ENCODE measurements at places on chromosomes 5 and 9.

DNA sequence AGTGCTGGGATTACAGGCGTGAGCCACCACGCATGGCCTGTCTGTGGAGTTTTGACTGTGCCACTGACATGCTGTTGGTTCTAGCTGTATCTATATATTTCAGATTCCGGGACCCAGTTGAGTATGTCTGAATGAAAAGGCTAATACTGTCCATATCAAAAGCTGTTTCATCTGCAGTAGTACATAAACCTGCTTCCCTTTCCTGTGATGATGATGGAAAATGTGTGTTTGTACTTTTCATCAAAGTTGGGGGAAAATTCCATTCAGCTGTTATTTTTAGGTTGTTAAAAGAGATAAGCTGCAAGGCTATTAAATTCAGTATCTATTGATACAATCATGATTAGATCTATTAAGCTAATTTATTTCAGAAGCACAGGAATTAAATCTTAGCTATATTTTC, 237.6 kb upstream of the ADAMTSL1 start:
- no peak for DNase-seq

GRCh38 chr5:92758552-92758951, 822.5 kb downstream of the NR2F1-AS1 start:
- no peak for DNase-seq

DNA sequence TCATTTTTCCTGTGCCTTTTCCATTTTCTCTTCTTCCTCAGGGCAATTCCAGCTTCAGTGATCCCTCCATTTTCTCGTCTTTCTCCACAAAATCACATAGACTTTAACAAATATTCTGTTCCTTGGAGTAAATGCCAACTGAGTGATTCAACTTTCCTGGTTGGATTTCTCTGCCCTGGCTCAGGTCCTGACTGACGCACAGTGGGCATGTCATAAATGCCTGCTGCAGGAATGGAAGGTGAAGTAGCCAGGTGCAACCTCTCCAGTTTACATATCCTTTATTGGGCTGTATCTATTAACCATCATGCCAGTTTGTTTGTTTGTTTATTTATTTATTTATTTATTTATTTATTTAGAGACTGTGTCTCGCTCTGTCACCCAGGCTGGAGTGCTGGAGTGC, 95.1 kb downstream of the MEF2C start:
- no peak for DNase-seq

GRCh38 chr9:134502809-134503211, 138.8 kb upstream of the COL5A1 start:
- no peak for DNase-seq

DNA sequence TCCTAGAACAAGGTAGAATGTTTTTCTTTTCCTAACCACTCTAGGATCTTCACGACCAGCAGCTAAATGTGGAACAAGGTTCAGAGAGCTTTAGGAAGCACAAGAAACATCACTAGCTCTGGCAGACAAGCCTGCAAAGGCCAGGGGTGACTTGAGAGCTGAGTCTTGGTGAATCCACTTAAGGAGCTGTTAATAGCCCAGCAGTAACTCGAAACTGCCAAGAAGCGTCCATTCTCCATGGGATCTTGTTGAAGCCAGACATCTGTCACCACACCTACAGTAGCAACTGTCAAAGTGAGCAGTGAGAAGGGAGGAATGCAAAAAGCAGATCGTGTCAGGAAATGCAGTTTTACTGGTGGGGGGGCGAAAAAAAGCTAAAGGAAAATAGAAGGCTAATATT, 87.2 kb downstream of the ATPSCKMT start:
- no peak for DNase-seq

DNA sequence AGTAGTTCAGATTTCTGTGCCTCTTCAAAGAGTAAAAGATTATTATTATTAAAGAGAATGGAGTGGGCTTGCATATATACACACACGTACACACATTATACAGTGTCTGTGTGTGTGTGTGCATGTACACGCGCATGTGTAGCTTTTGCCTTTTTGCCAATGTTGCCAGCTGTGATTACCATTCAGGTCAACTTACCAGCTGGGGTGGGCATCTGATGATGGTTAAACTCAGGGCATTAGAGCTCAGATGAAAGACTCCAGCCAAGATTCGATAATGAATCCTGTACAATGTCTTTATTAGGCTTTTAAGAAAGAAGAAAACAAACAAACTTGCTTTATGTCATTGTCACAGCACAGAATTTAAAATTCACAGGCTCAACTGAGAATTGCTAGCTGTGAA, 296.5 kb upstream of the DMAC1 start:
- no peak for DNase-seq

All from CD8-positive, alpha-beta T cell (primary cell).